ENCODE measurements at places on chromosomes 1 and 21. TPM values are rescaled to one million over a fixed set of nuclear protein-coding genes. Genes with fewer than 3 reads are reported as not detected.

DNA sequence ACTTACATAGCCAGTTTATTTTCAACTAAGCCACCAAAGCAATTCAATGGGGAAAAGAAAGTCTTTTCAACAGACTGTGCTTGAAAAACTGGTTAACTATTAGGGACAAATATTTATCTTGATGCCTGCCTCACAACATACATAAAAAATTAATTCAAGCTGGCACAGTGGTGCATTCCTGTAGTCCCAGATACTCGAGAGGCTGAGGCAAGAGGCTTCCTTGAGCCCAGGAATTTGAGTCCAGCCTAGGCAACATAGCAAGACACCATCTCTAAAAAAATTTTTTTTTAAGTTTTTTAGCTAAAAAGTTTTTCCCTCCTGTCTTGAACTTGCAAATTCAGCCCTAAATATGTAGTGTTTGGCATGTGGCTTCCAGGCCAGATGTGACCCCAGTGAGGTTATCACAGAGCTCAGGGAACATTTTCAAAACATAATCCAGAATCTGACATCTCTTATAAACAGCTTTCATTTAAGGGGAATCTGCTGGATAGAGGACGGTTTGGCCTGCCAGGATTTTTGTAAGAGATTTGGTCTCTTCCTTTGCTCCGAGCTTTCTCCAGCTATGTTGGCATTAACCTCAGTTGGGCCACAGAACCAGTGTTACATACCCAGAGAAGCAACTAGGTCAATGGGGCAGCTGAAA, 46.4 kb downstream of the COL6A1 start:
- no peak overlapping the region for H3K4me3 ChIP-seq
- no peaks in the 10 kb centered on the region for H3K4me1 ChIP-seq
- H3K27me3 ChIP-seq = no peaks in the 10 kb centered on the region
- H3K27ac ChIP-seq = no peak overlapping the region

- H3K27ac ChIP-seq = no peak overlapping the region
- DNase-seq = no peak
- peaks cover 8% of the 10 kb centered on the region for H3K27me3 ChIP-seq
- H3K4me3 ChIP-seq = 0 out of 2 replicates have a peak overlapping the region, but pooled peaks have one; percentile 83
These were observed 1.6 kb downstream of the SLC44A3 start for GRCh38 chr1:94821636-94822305.

DNA sequence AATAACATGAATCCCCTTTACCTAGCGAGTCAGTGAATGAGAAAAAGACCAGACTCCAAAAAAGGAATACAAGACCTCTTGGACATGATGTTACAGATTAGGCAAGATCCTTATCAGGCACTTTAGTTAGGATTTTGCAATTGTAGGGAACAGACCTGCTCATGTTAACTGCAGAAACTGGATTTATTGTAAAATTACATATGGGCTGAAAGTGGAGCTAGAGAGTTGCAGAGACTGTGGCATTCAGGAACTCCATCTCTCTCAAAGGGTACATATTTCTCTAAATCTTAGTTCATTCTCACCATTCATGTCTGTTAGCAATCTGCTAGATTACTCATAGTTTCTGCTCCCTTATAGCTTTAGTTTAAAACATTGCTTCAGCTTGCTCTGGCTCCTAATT, 142.2 kb downstream of the PAPPA2 start:
- no peaks in the 10 kb centered on the region for H3K4me1 ChIP-seq
- H3K36me3 ChIP-seq = no peaks in the 10 kb centered on the region
- no peaks in the 10 kb centered on the region for H3K27me3 ChIP-seq
- H3K4me3 ChIP-seq = no peak overlapping the region
- no peak for DNase-seq

- no peak overlapping the region for H3K4me3 ChIP-seq
- no peak overlapping the region for H3K27ac ChIP-seq
- no peaks in the 10 kb centered on the region for H3K4me1 ChIP-seq
- no peaks in the 10 kb centered on the region for H3K27me3 ChIP-seq
- DNase-seq = no peak
These were observed 20.5 kb downstream of the WLS start for GRCh38 chr1:68211761-68212380.

DNA sequence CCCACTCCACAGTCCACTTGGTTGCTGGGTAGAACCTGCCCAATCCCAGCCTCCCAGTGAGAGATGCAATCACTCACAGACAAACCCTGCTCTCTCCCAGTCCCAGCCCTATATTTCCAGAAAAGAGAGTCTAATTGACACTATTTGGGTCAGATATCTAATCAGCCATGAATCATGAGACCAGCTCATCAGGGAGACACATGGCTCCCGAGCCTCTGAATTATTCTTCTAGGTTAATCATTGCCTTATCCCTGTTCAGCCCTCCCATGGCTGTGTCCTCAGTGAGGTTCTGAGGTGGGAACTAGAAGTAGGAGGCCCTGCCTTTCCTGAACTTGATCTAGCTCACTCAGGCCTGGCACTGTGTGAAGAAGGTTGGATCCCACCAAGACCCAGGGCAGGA, 49.9 kb upstream of the ZC3H12A start:
- no peak overlapping the region for H3K4me3 ChIP-seq
- no peaks in the 10 kb centered on the region for H3K27me3 ChIP-seq
- no peaks in the 10 kb centered on the region for H3K36me3 ChIP-seq
- H3K27ac ChIP-seq = no peak overlapping the region
- no peak for DNase-seq
- no peaks in the 10 kb centered on the region for H3K4me1 ChIP-seq

DNA sequence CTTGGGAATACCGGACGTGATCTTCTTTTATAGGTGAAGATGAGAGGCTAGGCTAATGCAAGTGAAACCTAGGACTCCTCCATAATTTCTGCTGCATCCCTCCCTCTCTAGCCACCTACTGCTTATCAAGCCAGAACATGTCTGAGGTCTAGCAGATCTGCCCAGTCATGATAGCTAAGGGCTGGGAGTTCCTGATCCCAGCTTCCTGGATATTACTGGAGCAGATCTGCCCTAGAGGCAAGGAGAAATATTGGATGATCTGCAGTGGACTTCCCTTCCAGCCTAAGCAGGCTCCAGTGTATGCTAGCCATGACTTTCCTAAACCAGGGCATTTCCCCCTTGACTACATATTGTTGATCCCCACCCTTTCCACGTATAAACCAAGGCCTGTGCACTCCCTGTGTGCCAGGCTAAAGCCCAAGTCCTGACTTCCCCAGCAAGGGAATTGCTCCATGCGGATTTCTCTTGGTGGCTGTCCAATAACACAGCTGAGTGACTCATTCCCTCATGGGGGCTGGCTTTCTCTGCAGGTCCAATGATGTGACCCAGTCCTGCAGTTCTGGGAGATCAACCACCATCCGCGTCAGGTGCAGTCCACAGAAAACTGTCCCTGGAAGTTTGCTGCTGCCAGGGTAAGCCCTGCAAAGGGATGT, 15.5 kb upstream of the SARS1 start:
- H3K4me3 ChIP-seq = no peak overlapping the region
- no peak for DNase-seq
- H3K36me3 ChIP-seq = no peaks in the 10 kb centered on the region
- no peaks in the 10 kb centered on the region for H3K4me1 ChIP-seq
- no peaks in the 10 kb centered on the region for H3K27me3 ChIP-seq
- H3K27ac ChIP-seq = no peak overlapping the region

- peaks cover 11% of the 10 kb centered on the region for H3K4me1 ChIP-seq
- H3K27me3 ChIP-seq = no peaks in the 10 kb centered on the region
- H3K4me3 ChIP-seq = no peak overlapping the region
- no peaks in the 10 kb centered on the region for H3K36me3 ChIP-seq
These were observed 73.6 kb downstream of the TBX15 start for GRCh38 chr1:118914379-118915161.

DNA sequence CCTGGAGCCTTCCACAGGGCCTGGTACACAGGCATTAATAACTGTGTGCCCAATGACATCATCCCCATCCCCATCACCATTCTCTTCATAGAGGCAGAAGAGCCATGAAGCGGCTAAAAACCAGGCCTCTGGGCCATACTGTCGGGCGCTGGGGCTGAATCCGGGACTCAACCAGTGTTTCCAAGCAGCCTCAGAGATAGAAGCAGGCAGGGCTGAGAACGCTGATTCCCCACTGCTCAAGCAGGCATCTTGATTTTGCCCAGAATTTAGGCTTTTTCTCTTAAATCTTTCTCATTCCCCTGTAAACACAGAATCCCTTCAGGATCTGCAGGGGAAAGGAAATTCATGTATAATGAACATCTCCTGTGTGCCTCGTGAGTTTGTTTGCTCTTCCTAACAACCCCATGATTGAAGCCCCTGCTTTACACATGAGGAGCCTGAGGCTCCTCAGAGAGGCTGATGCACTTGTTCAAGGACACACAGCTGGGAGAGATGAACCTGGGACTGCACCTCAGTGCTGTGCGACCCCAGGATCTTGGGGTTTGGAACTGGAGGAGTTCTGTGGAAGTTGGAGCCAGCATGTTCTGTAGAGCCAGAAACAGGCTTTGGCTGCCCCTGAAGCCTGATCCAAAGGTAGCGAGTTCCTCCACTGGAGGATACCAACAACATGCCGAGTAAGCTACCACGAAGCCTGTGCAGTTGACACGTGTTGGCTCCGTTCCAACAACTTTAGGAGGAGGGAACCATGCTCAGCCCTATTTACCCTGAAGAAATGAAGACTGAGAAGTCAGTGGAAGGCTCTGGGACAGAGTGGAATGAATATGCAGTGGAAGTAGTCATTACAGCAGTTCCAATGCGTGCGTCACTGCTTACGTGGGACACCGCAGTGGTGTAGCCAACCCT, 55.5 kb downstream of the EDN2 start:
- H3K4me1 ChIP-seq = no peaks in the 10 kb centered on the region
- H3K27ac ChIP-seq = no peak overlapping the region
- H3K4me3 ChIP-seq = no peak overlapping the region
- H3K27me3 ChIP-seq = no peaks in the 10 kb centered on the region
- DNase-seq = no peak
- no peaks in the 10 kb centered on the region for H3K36me3 ChIP-seq

- DNase-seq = no peak
- no peaks in the 10 kb centered on the region for H3K36me3 ChIP-seq
- H3K27me3 ChIP-seq = no peaks in the 10 kb centered on the region
- H3K27ac ChIP-seq = no peak overlapping the region
- no peaks in the 10 kb centered on the region for H3K4me1 ChIP-seq
These were observed 34.2 kb downstream of the SLC19A1 start for GRCh38 chr21:45507888-45508508.

GRCh38 chr1:116540088-116540487, 30.7 kb downstream of the CD58 start:
- no peaks in the 10 kb centered on the region for H3K4me1 ChIP-seq
- no peak overlapping the region for H3K4me3 ChIP-seq
- no peaks in the 10 kb centered on the region for H3K27me3 ChIP-seq
- H3K27ac ChIP-seq = no peak overlapping the region
- DNase-seq = no peak

GRCh38 chr1:55869065-55869464, 653.9 kb upstream of the USP24 start:
- H3K27ac ChIP-seq = no peak overlapping the region
- H3K4me3 ChIP-seq = no peak overlapping the region
- no peaks in the 10 kb centered on the region for H3K4me1 ChIP-seq
- no peaks in the 10 kb centered on the region for H3K27me3 ChIP-seq

DNA sequence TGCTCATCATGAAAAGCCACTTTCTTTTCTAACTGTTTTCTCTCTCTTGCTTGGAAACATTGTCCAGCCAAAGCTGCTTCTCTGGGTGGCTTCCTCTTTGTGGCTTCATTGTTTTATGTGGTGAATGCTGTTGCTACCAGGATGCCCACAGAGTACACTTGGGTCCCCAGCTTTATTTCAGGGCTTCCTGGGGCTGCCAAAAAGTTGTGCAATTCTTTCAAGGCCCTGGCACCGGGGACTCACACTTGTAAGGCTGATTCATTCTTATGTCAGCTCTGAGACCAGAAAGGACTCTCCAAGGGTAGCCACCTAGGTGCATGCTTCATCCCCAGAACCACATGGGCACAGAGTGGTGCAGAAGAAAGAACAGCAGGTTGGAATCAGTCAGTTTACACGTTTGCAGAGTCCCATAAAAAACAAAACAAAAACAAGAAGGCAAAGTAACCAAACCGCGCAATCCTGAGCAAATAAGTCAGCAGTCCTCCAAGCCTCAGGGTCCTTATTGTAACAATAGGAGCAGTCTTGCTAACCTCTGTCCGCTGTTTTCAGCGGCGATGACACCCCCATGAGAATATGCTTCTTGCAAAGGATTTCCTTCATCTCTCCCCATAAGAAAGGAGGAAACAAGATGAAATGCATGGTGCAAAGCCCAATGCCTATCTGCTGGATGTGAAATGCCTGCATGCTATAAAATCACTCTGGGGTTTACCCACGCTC, 89.9 kb upstream of the SSX2IP start:
- no peaks in the 10 kb centered on the region for H3K4me1 ChIP-seq
- H3K36me3 ChIP-seq = no peaks in the 10 kb centered on the region
- no peak for DNase-seq
- no peak overlapping the region for H3K27ac ChIP-seq
- no peak overlapping the region for H3K4me3 ChIP-seq

DNA sequence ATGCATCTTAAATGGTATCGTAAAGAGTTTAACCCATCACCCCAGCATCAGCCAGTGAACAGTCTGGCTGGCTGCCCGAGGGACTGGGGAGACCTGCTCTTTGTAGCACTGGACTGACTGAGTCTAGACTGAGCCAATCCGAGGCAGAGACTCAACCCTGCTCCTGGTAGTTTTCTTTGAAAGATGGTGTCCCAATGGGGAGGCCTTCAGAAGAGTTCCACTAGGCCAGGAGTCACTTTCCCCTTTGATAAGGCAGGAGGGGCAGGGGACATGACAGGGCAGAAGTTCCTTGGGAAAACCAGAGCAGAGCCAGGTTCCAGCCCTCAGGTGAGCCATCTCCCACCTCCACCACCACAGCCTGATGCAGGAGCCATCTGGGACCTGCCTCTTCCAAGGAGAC, 203.5 kb downstream of the CAMTA1 start:
- no peaks in the 10 kb centered on the region for H3K27me3 ChIP-seq
- no peak overlapping the region for H3K4me3 ChIP-seq
- H3K4me1 ChIP-seq = no peaks in the 10 kb centered on the region
- no peak overlapping the region for H3K27ac ChIP-seq
- H3K36me3 ChIP-seq = no peaks in the 10 kb centered on the region

DNA sequence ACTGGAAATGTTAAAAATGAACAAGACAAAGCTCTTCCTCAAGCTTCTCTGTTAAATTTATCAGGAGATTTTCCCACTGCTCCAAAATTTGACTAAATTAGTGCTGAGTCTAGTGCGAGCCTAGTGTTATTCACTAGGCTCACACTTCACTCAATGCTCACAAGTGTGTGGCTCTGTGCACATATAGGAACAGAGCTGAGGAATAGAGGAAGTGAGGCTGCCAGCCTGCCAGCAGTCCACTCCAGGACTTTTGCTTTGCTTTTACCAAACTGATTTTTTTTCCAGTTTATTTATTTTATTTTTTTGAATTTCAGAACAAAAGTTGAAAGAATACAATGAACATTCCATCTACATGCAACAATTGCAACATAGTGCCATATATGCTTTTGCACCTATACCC, 87.2 kb downstream of the VAV3 start:
- H3K27ac ChIP-seq = no peak overlapping the region
- DNase-seq = no peak
- no peak overlapping the region for H3K4me3 ChIP-seq
- H3K36me3 ChIP-seq = no peaks in the 10 kb centered on the region

- H3K4me3 ChIP-seq = no peak overlapping the region
- H3K4me1 ChIP-seq = no peaks in the 10 kb centered on the region
- DNase-seq = no peak
- H3K27ac ChIP-seq = no peak overlapping the region
- H3K36me3 ChIP-seq = peaks cover 53% of the 10 kb centered on the region
These were observed 11.8 kb upstream of the SRM start for GRCh38 chr1:11071463-11072215.

GRCh38 chr1:27049100-27049499, 36.5 kb upstream of the TENT5B start:
- no peak overlapping the region for H3K4me3 ChIP-seq
- H3K27ac ChIP-seq = peak overlapping the region; percentile 78
- H3K4me1 ChIP-seq = peaks cover 29% of the 10 kb centered on the region

Gene TLCD4
- 3.5 TPM for total RNA-seq

Gene SRGAP2C
- 16.0 TPM for total RNA-seq

Gene S100A12
- total RNA-seq = not detected

Gene CAMK1G
- total RNA-seq = 2.8 TPM

Gene MCOLN3
- total RNA-seq = 7.2 TPM

Gene FBLIM1
- total RNA-seq = 69.1 TPM
